ENCODE measurements at places on chromosomes 11 and 22.

DNA sequence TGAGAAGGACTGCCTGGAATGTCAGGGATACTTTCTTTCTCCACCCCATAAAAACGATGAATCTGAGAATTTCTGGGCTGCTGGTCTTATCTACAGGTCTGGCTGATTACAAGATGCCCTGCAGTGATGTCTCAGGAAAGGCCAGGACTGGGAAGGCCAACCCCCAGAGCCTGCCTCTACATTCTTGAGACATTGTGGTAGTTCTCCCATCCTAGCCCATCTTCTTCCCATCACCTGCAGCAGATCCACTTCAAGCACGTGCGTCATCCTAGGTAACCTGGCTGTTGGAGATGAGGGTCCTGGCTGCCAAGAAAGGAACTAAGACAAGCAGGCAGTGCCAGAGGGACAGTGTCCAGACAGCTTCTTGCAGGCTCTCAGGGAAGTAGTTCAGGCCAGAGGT, 44.1 kb upstream of the E2F8 start:
- DNase-seq = no peak

DNA sequence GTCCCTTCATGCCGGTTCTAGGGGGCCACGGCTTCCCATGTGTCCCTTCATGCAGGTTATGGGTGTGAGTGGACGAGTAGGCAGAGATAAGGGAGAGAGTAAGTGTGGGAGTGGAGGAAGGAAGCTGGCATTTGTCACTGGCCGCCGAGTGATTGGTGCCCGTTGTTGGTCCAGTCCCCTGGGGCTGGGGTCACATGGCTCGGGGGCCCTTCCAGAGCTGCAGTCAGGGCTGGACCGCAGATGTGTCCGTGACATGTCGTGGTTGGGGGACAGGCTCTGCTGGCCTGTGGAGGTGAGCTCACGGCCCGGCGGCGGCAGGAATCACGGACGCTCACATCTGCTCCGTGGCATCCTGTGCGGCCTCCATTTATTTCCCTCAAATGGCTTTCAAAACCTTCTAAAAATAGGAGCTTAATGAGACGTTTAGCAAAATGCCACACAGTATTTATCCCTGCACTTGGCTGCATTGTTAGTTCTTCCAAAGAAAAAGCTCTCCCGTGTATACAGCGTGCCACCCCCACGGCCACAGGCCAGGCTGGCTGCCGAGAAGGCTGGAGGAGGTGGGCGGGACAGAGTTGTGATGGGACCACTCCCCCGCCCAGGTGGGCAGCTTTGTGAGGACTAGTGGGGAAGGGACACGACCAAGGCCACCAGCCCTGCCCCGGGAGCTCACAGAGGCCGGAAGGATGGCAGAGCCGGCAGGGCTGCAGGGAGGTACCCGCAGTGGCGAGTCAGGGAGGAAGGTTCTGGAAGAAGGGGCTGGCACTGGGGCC, 386.7 kb downstream of the TBC1D22A start:
- no peak for DNase-seq

GRCh38 chr11:85481862-85482261, 145.3 kb downstream of the DLG2 start:
- DNase-seq = no peak

GRCh38 chr22:37260901-37261336, 16.9 kb upstream of the RAC2 start:
- DNase-seq = no peak

DNA sequence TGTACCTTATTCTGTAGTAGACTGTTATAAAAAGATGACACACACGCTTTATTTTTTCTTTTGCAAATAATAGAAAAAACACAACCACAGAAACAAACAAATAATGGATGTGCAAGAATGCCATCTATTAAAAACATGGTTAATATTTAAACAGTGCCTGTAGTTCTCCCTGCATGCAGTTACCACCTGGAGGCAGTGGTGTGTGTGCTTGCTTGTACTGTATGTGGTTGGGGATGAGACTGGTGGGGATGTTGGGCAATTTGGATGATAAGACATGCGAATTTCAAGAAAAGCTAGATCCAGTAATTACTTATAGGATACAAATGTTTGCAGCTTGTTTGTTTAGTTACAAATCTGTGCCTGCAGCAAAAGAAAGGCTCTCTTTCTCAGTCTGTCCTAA, 3.6 kb downstream of the C11orf87 start:
- no peak for DNase-seq

GRCh38 chr11:72848846-72849466, 34.7 kb downstream of the ATG16L2 start:
- DNase-seq = no peak

- DNase-seq = no peak
Observed at GRCh38 chr22:47129902-47130635, 367.6 kb downstream of the TBC1D22A start.

DNA sequence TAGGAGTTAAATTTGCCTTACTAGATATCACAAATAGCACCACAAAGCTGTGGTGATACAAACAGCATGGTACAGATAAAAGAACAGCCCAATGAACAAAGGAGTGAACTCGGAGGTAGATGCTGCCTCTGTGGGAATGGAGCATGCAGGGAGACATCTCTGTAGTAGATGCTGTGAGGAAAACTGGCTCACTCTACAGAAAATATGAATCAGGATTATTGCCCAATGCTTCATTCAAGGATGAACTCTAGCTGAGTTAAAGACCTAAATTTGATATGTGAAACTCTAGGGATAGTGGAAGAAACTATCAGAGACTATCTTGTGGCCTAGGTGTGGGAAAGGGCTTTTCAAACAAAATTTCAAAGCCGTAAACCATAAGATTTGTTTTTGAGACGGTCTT, 15.3 kb upstream of the CAPN5 start:
- DNase-seq = no peak

DNA sequence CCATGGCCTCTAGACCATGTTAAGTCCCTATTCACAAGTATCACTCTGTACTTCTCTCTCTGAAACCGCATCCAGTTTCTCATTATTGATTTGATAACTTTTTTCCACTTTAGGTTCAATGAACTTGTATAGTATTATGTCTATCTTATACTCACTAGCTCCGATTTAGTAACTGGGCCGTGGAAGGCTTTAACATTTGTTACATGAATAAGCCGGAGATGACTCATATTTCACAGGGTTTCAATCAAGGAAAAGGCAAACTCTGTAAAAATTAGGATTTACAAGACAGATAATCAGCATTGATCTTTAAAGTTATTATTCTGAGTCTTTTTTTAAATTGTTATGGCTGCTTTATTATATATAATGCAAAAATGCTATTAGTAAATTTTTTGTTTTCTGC, 662.2 kb upstream of the CNTN5 start:
- DNase-seq = no peak

- DNase-seq = no peak
Observed at GRCh38 chr22:50738649-50739227, 734 bp downstream of the ACR start.

GRCh38 chr11:126544108-126545056, 188.9 kb downstream of the ST3GAL4 start:
- no peak for DNase-seq

GRCh38 chr22:49692499-49693225, 135.0 kb downstream of the BRD1 start:
- no peak for DNase-seq

GRCh38 chr22:50498322-50498890, 9.1 kb downstream of the LMF2 start:
- DNase-seq = no peak

GRCh38 chr11:46930089-46930488, 6.5 kb upstream of the CSTPP1 start:
- no peak for DNase-seq

DNA sequence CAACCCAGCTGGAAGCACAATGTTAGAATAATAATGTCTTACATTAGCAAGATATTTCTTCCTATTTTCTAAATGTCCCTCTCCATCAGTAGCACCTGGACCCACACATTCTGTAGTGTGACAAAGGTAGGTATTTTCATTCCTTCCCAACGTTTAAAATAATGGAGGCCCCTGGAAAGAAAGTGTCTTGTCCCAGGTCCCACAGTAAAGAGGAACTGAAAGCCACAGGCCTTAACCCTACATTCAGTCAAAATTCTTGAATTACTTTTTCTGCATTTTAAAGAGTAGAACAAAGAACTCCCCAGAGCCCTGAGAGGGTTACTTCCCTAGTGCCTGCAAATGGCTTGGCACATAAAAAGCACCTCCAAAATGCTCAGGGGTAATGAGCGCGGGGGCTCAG, 26.3 kb downstream of the OPCML start:
- no peak for DNase-seq

DNA sequence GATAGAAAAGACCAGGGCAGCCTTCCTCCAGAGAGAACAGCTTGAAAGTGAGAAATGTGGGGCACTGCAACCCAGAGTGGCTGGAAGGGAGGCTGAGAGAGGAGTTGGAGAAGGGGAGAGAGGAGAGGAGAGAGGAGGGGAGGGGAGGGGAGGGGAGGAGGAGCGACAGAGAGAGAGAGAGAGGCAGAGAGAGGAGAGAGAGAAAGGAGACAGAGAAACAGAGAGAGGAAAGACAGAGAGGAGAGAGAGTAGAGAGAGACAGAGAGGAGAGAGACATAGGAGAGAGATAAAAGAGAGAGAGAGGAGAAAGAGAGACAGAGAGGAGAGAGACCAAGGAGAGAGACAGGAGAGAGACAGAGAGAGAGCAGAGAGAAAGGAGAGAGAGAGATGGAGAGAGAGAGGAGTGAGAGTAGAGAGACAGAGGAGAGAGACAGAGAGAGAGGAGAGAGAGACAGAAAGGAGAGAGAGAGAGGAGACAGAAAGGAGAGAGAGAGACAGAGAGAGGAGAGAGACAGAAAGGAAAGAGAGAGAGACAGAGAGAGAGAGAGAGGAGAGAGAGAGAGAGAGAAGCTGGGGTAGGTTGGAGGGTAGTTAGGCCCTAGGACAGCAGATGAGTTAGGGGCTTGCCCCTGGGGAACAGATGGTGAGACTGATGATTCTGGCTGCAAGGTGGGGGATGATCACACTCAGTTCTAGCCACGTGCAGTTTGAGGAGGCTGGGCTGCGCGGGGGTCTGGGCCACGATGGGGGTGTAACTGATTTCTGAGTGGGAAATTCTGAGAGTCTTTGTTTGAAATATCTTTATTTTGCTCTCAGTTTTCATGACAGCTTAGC, 8.5 kb upstream of the SCYL1 start:
- no peak for DNase-seq

DNA sequence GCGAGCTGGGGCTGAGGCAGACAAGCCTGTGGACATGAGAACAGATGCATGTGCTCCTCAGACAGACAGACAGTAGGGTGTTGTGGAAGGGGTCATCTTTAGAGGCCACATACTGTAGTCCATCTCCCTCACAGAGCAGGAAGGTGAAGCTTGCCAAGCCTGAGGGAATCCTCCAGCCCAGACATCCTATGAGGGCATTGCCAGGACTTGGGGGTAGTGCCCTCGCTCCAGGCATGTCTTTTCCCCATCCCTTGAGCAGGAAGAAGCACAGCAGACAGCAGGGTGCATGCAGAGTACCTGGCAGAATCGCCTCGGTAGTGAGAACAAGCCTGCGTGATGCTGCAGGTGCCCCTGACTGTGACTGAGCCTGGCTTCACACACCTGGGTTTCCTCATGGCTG, 66.5 kb upstream of the CLDN5 start:
- DNase-seq = no peak

Measured in esophagus squamous epithelium (tissue), 5 donors.